Endothelial cell of coronary artery (primary cell): ENCODE measurements at places on chromosomes 3 and 15. TPM values are rescaled to one million over a fixed set of nuclear protein-coding genes. Genes with fewer than 3 reads are reported as not detected.

Gene GCHFR
- total RNA-seq = 6.4 and 7.8 TPM in 2 replicates

Gene PLD1
- 42.9 and 60.0 TPM in 2 replicates for total RNA-seq

Gene IL5RA
- not detected in 2 replicates for total RNA-seq

Gene NSMCE3
- 5.4 and 6.0 TPM in 2 replicates for total RNA-seq

Gene LMAN1L
- total RNA-seq = not detected in 2 replicates

Gene TLR9
- total RNA-seq = not detected in 2 replicates

Gene HYAL1
- total RNA-seq = 0.99 and 1.8 TPM in 2 replicates

Gene PRTG
- total RNA-seq = 1.3 and 1.4 TPM in 2 replicates

Gene GXYLT2
- 0.54 and 1.7 TPM in 2 replicates for total RNA-seq

Gene CAND2
- 1.1 and 3.9 TPM in 2 replicates for total RNA-seq
